NCI-H1436 (cell line): ENCODE measurements at places on chromosomes 5 and 9.

DNA sequence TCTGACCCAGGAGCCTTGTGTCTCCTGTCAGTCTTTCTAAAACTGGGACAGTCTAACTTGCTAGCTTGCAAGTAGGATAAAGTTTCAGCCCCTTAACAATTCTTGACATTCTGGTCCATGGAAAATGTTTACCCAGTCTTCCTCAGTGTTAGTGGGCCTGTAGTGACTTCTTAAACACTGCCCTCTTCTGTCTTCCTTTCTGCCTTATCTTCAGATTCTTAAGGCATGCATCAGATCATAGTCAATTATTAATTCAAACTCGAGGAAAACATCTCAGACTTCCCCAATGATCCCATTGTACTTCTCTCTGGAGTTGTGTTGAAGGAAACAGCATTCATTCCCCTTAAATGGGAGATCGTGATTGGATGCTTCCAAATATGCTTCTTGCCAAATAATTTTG is 1199.8 kb downstream of the DTWD2 start:
- DNase-seq, result no peak

- DNase-seq, result no peak
These were observed 77.6 kb downstream of the TTC39B start for GRCh38 chr9:15229409-15229808.

GRCh38 chr9:131405428-131405827 is 11.5 kb downstream of the PRRC2B start:
- DNase-seq, result no peak

DNA sequence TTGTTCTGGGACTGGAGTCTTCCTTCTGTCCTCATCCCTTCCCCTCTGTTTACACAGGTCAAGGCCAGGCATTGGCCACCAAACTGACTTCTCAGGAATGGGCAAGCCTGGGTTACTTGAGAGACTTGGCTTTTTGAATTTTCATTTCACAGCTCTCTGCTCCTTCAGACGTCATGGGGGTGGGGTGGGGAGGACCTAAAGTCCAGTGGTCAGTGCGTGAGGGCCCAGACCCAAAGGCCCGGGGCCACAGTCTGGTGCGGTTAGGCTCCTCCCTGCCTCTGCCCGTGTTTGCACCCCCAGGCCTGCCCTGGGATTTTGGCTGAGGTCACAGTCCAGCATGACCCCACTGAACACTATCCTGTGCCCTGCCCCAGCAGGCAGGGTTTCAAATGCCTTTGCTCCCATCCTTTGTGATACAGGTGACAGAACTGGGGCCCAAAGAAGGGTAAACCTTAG is 4.1 kb upstream of the CXXC5 start:
- no peak for DNase-seq

GRCh38 chr9:95504053-95504963 is 12.5 kb downstream of the PTCH1 start:
- DNase-seq, result no peak

DNA sequence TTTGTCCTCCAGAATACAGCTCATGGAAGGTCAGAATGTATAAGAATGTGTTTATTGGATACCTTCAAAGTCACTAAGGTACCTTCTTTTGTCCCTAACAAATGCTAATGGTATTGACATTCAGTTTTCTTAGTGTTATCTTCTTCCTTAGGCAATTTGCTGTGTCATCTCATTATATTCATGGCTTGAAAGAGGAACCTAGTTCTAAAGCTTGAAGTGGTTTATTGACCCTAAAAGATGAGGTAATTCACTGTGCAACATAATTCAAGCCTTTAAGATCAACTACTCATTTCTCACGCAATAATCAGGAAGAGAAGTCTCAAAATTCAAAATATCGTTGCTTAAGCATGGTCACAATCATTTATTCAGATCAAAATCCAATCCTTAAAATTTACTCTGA is 342.7 kb upstream of the RIOK2 start:
- no peak for DNase-seq

DNA sequence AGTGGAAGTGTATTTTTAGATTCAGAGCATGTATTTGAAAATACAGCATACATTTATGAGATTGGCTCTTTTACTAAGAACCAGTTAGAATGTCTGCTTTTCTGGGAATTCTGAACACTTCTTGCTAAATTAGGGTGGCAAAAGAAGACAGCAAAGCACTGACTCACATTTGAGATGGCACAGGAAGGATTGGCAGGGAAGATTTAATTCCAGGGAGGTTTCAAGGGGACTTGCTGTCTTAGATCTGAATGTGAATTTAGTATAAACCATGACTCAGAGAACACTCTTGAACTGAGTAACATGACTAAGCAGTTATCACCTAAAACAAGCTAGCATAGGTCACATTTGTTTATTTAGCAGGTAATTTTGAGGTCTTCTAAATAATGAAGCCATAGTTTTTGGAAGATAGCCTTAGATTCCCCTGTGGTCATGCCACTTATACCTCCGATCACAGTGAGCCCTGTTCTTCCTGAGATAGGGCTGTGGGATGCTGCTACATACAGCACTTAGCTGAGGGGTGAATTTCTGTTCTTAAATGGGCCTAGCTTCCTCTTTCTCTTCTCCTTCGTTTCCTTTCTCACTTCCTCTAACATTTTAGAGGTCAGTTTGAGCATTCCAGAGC is 173.8 kb downstream of the PCSK1 start:
- no peak for DNase-seq

DNA sequence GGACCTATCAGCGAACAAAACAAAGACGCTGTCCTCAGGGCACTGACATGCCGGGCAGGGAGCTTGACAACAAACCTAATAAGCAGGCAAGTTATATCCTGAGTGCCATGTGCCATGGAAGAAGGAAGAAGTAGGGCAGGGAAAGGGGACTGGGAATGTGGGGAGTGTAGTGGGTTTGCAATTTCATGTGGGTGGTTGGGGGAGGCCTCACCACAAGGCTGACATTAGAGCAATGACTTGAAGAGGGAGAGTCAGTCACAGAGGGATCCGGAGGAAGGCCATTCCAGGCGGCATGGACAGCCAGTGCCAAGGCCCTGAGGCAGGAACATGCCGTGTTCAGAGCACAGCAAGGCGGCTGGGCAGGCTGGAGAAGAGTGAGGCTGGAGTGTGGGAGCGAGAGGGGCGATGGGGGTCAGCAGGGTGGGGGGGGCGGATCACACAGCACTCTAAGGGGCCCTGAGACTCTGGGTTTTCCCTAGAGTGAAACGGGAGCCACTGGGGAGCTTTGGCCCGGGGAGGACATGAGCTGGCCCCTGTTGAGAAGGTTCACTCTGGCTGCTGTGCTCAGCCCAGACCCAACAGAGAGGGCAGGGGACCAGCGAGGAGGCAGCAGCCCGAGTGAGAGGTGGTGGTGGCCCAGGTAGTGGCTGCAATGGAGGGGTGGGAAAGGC is 86.3 kb downstream of the STK10 start:
- DNase-seq, result no peak

DNA sequence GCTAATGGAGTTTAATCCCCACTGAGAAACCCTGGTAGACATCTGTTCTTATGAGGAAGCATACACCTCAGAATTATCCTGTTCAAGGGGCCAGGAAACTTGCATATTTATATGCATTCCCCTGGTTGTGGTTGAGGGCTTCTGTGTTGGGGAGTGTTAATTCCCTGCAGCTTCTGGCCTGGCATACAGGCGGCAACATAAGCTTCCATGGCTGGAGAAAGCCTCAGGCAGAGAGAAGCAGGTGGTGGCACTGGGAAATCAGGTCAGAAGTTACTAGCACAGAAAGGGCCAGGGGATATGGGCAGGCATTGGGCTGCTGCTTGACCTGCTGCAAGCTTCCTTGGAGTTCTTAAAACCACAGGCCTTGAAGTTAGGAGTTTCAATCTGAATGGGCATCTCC is 166.1 kb upstream of the SEMA6A start:
- no peak for DNase-seq

GRCh38 chr5:156411-157072 is 34.8 kb upstream of the LRRC14B start:
- DNase-seq, result no peak

DNA sequence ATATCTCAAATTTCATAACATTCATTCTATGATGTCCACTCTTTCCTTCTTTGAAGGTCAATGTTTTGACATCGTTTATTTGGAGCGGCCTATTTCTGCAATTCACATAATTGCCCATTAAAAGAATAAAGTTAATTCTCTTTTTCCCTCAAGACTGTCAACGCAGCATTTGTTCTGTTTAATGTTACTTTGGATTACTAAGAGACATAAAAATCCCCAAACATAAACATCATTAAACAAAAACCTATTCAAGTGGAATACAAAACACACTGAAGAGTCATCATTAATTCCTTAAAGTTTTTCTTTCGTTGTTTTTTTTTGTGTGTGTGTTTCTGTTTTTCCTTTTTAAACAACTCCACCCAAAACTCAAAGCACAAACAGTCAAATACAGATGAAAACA is 151.1 kb downstream of the TRPM6 start:
- no peak for DNase-seq

- no peak for DNase-seq
These were observed 16.2 kb upstream of the NDUFB6 start for GRCh38 chr9:32589083-32589723.

- no peak for DNase-seq
These were observed 366.0 kb downstream of the KDM4C start for GRCh38 chr9:7123743-7124142.

GRCh38 chr9:114196979-114197622 is 41.8 kb downstream of the COL27A1 start:
- no peak for DNase-seq
